ENCODE measurements at places on chromosomes 3 and 15. TPM values are rescaled to one million over a fixed set of nuclear protein-coding genes. Genes with fewer than 3 reads are reported as not detected.
A peak's percentile ranks its signal among the peaks of the same experiment; 100 is the strongest.

- DNase-seq = no peak
These were observed 78.5 kb upstream of the ZNF717 start for GRCh38 chr3:75863878-75864277.

DNA sequence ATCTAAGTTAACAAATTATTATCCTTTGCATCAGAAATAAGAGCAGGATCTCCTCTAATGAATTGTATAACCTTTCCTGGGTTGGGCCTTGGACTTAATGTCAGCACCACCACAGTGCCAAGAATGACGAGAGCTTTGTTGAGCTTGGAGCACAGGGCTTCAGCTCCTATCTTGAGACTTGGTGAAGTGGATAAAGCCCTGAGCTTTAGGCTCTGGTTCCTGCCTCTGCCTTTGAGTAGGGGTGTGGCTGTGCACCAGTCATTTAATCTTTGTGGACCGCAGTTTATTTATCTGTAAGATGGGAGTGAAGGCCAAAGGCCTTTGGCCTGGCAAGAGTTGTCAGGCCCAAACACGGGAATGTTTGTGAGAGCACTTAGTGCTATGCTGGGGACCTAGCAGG, 162.2 kb downstream of the VGLL4 start:
- DNase-seq = no peak

- no peak for DNase-seq
These were observed 1.5 kb downstream of the SLC6A11 start for GRCh38 chr3:10817506-10817905.

DNA sequence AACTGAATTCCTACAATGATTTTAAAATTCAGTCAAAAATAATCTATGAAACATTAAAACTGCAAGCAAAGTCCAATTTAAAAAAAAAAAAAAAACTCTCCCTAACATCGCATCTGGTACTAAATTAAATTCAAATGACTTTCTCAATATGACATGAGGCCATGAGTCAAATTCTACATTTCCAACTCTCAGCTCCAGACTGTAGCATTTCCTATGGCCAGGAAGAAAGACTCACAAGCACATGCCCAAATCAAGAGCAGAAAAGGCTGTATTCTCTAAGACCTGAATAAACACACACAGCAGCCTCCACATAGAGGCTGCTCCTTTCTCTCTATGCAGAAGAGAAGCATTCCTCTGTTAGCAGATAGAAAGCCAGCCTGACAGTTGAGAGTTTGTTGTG, 729.2 kb downstream of the ROBO1 start:
- DNase-seq = no peak

GRCh38 chr3:32975891-32976595, 24.6 kb downstream of the CCR4 start:
- DNase-seq = no peak

- DNase-seq = no peak
These were observed 109.2 kb upstream of the NANOGP8 start for GRCh38 chr15:35194296-35194695.

DNA sequence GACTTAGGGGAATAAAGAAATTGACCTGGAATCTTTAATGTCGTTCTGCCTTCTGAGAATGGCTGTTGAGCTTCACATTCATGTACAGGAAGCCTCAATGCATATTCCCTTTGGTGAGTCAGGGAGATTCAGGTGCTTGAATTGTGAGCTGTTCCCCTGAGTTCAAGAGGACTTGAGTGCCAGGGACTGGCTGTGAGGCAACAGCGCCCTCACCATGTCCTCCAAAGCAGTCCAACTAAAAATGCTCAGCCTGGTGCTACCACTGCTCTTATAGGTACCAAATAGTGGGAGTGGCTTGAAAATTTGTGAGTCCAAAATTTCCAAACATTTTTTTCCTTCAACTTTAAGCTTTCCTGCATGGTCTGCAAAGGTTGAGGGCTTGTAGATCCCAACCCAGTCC, 54.1 kb downstream of the LEO1 start:
- DNase-seq = peak; percentile 8

DNA sequence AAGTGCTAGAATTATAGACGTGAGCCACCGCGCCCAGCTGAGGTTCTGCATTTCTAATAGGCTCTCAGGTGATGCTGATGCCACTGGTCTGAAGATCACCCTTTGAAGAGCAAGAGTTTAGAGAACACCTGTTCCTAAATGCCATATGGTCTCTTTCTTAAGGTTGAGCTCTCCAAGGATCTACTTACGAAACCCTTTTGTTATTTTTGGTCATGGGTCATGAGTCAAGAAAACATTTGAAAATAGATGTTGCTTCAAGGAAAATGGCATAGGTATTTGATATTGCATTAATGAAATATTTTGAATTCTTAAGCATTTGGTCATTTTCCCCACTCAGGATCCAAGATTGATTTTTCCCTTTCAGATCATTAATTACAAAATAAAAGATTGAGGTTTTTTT, 74.7 kb upstream of the SOX2 start:
- DNase-seq = no peak

GRCh38 chr3:98553753-98554152, 22.0 kb downstream of the GPR15 start:
- no peak for DNase-seq

DNA sequence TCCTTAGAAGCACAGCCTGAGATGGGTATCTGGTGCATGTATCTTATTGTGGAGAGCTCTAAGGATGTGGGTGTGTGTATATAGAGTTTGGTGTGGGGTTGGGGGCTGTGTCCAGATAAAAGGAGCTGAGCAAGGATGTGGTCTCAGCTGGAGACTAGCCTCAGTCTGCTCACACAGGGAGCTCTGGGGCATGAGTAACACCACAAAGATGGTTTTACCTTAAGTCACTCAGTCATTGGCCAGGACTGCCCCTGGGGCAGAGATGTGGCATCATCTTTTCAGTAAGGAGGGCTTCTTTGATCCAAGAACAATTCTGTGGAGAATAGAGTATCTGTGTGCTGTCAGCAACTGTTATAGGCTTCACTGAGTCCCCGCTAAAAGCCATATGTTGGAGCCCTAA, 163.4 kb upstream of the NUDT16 start:
- no peak for DNase-seq

DNA sequence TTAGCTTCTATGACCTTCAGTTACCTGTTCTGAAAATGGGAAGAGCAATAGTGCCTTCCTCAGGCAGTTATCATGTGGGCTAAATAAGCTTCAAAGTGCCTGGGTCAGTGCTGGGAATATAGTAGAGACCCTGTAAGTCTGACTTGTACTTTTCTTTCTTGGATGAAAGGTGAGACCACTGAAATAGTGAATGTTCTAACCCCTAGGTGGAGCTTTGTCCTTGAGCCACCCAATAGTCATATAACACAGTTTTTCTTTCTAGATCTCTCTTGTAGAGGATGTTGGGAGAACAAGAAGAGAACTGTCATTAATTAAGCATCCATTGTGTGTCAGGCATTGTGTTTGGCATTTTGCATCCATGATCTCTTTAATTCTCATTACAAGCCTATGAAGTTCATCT, 13.0 kb upstream of the BFSP2 start:
- DNase-seq = no peak

- DNase-seq = peak; percentile 46
These were observed 2.3 kb downstream of the BBX start for GRCh38 chr3:107524841-107525643.

DNA sequence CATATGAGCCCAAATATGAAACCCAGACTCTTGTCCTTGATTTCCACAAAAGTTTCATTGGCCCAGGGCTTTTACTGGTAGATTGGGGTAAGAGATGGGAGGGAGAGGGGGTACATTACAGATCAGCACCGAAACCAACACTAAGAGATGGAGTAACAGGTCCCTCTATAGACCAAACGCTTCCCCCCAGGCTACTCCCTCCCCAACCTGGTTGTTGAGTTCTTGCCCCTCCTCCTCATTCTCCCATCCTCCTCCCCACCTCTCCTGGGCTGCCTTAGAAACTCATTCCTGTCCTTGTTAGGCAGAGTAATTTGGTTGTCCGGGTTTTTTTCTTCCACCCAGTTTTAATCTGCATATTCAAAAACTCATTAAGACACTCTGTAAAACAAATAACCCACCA, 74.1 kb downstream of the MESD start:
- no peak for DNase-seq

DNA sequence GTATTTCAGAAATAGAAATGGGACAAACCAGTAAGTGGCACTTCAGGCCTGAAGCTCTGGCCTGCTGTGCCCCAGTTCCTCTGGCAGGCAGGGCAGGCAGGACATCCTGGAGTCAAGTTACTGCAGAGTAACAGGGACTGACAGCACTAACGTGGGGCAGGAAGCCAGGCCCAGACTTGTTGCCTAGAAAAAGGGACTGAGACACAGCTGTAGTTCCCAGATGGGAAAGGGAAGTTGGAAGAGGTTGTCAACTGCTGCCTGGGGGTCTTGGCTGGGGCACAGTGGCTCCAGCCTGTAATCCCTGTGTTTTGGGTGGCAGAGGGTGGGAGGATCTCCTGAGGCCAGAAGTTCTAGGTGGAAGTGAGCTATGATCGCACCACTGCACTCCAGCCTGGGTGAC, 171.9 kb downstream of the FMN1 start:
- peak; percentile 39 for DNase-seq

GRCh38 chr3:122112754-122113153, 57.6 kb downstream of the CD86 start:
- no peak for DNase-seq

DNA sequence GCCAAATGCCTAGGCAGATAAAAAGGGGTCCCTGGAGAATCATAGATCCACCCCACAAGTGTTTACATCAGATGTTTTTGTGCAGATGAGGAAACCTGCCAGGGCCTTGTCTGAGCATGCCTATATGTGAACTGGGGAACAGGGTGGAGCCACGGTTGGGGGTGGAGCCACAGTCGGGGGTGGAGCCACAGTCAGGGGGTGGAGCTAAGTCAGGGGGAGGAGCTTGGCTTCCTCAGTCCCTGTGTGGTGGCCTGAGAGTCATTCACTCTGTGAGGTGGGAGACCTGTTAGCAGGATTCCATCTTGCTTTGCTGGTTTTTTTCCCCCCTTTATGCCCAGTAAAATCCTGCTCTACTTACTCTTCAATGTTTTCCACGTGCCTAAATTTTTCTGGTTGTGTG, 57.8 kb upstream of the TGFBR2 start:
- DNase-seq = no peak

GRCh38 chr3:72957297-72957696, 39.3 kb upstream of the PPP4R2 start:
- no peak for DNase-seq

DNA sequence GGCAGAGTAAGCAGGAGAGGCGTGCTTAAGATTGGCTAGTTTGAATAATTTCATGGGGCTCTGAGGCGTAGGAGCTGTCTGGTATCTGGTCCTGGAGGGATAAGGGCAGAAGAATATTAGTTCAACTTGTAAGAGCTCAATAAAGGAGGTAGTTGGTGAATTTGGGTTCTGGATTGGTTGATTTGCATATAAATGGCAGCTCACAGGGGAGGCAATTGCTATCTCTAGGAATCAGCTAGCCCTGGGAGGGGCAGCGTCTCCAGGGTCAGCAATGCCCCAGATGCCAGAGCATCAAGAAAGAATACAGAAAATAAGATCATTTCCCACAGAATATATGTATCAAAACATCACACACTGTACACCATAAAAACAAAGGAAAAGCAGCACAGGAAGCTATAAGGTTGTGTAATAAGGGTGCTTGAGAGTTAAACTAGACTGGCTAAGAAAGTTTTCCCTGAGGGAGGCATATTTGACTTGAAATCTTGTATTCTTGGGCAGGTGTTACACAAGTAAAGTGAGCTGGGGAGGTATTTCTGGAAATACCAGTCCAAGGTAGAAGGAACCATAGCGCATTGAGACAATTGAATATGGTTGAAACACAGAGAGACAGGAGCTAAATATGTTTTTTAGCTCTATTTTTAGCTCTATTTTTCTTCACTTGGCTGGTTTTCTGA, 6.1 kb downstream of the MOBP start:
- DNase-seq = peak; percentile 29

GRCh38 chr3:38717355-38718240, 68.1 kb upstream of the SCN5A start:
- no peak for DNase-seq

The IQCH gene
- 2.4 TPM for polyA plus RNA-seq

The ADGRG7 gene
- not detected for polyA plus RNA-seq

The BBS4 gene
- polyA plus RNA-seq = 51.0 TPM

The SAMMSON gene
- polyA plus RNA-seq = 0.16 TPM

The KATNBL1 gene
- 119 TPM for polyA plus RNA-seq

The RNF168 gene
- 16.9 TPM for polyA plus RNA-seq

The CDCP1 gene
- 0.54 TPM for polyA plus RNA-seq

The GPR15 gene
- polyA plus RNA-seq = not detected
